ENCODE measurements at places on chromosomes 7 and 10.
A peak's percentile ranks its signal among the peaks of the same experiment; 100 is the strongest.

GRCh38 chr10:62093863-62094291, 174.8 kb downstream of the RTKN2 start:
- no peak for DNase-seq

GRCh38 chr7:113912876-113913275, 5.9 kb downstream of the PPP1R3A start:
- no peak for DNase-seq

- DNase-seq, result no peak
These were observed 271.4 kb downstream of the POM121L12 start for GRCh38 chr7:53306846-53307245.

GRCh38 chr7:108345710-108346336, 110.4 kb downstream of the NRCAM start:
- no peak for DNase-seq

GRCh38 chr7:20598459-20599309, 16.8 kb upstream of the ABCB5 start:
- no peak for DNase-seq

DNA sequence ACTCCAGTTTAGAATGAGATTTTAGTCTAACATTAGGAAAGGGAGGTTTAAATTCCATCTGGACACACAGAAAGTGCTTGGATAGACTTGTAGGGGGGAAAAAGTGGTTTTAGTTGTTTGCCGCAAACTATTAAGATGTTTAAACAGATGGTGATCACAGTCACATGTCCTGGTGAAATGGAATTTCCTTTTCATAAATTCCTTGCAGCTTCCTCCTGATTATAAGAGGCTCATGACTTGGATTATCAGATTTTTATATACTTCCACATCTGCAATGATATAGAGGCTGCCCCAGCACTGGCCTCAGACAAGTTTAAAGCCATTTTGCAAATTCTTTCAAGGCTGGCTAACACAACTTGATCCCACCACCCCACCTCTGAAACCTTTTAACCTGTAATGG, 106.4 kb upstream of the ARMC3 start:
- DNase-seq, result no peak

DNA sequence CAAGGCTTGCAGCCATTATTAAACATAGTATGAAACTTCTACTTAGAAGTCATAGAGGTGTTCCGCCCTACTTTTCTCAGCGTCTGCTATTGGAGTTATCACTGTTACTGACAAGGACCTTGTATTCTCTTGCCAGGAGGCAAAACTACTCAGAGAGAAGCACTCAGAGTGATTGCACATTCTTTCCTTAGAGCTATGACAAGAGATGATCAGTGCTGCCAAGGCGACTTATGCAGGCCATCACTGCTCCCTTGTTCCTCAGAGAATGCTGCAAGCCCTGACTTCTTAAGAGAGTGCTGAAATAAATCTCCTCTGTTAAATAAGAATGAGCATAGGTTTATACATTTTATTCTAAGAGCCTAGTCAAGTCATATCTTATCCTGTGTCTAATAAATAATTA, 534.6 kb upstream of the PHF14 start:
- no peak for DNase-seq

DNA sequence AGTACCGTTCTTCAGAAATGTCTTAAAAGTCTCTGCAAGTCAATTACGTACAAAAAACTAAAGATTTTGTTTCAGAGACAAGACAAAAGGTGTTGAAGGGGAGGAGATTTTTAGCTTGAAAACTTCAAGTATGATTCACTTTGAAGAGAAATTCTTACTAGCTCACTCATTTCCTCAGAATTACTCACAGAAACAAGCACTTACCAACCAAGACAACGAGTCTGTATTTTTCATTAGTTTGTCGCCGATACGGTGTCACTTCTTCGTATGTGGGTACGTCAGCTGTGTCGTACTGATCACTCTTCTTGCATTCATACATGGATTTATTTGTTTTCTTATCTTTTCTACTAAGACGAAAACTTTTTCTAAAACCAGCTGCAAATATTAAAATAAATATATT, 90.6 kb upstream of the ODAD2 start:
- no peak for DNase-seq

DNA sequence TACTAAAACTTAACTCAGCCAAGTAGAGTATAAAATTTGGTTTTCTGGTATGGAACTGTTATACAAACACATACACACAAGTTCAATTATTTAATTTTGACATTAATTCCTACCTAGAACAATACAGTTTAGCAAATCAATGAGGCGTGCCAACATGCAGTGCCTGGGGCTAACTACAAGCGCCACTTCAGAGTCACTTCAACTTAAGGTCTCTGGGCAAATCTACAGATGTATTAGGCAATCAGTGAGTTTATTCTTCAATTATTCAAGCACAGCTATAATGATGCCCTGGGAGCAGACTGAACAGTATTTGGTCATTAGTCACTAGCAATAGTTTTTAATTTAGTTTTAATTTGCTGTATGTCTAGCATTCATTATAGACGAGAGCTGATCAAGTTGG, 51.6 kb downstream of the HIBADH start:
- DNase-seq, result no peak

DNA sequence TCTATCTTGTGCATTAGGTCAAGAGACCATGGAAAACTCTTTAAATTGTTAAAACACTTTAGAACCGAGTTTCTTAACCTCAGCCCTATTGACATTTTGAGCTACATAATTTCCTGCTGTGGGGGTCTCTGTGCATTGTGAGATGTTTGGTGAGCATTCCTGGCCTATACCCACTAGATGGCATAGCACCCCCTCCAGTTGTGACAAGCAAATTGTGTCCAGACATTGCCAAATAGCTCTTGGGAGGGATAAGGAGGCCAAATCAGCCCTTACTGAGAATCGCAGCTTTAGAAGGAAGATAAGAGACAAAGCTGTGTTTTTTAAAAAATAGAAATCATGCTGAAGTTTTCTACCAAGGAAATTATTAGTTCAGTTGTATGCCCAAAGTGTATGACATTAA, 1158.5 kb upstream of the C7orf33 start:
- DNase-seq, result no peak

DNA sequence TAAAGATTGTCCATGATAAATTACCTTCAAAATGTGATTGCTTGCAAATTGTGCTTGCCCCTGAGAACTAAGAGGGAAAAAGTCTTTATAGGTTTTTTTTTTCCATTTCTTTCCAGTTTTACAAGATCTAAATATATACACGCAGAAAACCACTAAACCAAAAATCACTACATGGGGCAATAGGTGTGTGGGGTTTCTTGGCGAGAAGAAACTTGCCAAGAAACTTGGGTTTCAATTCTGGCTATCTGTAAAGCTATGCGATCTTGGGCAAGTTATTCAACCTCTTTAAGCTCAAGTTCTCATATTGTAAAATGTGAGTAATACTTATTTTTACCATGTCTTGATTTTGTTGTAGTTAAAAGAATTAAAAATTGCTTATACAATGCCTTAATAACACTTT, 17.0 kb downstream of the CUBN start:
- DNase-seq, result no peak

- peak; percentile 2 for DNase-seq
These were observed 3.1 kb downstream of the KLLN start for GRCh38 chr10:87860156-87860795.

- DNase-seq, result no peak
These were observed 15.1 kb downstream of the PSAP start for GRCh38 chr10:71835671-71836595.

DNA sequence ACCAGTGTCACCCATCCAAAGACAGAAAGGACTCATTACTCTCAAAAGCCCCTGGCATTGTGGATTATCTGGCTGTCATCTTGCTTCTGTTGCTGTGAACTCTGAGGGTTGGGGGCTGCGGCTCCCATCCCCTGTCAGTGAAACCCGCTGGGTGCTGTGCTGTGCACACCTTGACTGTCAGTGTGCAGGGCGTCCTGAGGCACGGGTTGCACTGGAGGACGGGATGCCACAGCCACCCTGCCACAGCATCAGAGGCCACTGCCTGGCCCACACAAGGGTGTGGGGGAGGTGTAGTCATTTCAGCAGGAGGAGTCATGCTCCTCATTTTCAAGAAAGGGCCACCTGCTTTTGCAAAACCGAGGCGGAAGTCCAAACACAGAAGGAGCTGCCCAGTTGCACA, 245.8 kb downstream of the GLRX3 start:
- DNase-seq, result no peak

- no peak for DNase-seq
These were observed 65.5 kb downstream of the ASB13 start for GRCh38 chr10:5600908-5601307.

DNA sequence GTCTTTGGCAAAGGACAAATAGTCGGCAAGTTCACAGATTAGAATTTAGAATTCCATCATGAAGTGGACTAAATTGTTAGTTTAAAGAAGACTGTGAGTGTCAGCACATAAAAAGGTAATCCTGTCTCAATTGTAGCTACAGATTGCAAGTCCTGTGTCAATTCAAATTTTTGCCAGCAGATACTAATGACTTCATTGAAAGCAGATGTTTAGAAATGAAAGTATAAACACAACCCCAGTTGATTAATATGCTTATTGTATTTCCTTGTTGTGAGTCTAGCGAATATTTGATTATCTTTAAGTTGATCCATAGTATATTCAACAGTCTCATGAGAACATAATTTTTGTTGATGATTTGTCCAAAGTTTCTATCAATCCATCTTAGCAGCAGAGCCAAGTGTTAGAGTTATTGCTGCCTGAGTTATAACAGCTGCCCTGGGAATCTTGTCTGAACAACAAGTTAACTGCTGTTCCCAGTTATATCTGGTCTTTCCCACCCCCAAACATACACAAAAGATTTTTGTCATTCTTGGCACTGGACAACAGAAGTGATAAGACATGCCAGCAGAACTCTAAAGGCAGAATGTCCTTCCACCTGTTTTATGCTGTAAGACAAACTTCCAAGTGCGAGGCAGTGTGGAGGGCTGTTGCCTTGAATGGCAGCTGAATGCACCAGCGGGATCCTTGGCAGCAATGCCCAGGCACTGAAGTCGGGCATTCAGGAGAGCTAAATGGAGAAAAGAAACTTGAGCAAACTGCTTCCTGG, 21.3 kb upstream of the HERPUD2 start:
- no peak for DNase-seq

DNA sequence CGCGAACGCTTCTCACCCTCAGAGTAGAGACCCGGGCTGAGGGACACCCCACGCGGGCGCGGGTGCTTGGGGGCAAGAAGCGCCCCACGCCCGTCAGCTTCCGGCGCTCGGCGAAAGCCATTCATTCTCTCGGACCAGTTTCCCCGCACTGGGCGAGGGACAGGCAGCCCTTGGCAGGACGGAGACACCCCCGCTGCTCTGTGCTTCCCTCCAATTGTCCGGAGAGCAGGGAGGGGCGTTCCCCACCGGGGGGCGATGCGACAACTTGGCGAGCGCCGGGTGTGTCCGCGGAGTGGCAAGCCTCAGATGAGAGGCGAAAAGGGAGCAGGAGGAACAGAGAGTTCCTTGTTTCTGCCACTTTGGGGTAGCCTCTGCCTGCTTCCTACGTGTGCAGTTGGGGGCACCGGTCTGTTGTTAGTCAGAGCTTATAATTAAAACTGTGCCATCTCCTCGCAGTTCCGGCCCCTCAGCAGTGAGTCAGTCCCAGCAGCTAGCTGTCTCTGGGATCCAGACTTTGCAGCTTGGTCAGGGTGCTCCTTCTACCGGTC, 1.7 kb downstream of the GPR158 start:
- DNase-seq, result no peak

- no peak for DNase-seq
These were observed 77.8 kb downstream of the PROSER2 start for GRCh38 chr10:11901036-11901301.

GRCh38 chr7:91784469-91784868, 96.0 kb downstream of the MTERF1 start:
- DNase-seq, result no peak

GRCh38 chr10:17673471-17674061, 29.6 kb downstream of the STAM start:
- DNase-seq, result no peak

DNA sequence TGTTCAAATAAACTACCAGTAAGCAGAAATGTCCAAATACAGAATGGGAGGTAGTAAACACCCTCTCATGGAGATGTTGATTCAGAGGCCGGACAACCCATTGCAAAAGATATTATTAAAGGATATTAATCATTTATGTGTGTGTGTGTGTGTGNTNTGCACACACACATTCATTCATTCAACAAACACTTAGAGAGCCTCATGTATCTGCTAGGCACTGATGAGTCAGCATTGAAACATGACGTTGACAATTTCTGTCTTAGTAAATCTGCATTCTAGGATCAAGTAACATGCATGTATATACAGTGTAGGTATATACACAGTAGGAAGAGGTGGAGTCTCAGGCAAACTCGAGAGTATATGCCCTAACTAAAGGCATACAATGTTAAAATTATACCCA, 187.0 kb downstream of the ZNF365 start:
- no peak for DNase-seq

- no peak for DNase-seq
These were observed 14.6 kb upstream of the MLXIPL start for GRCh38 chr7:73638911-73639310.

GRCh38 chr7:33101906-33102305, 7.3 kb downstream of the RP9 start:
- no peak for DNase-seq

- DNase-seq, result no peak
These were observed 234.5 kb downstream of the AHR start for GRCh38 chr7:17532861-17533404.

DNA sequence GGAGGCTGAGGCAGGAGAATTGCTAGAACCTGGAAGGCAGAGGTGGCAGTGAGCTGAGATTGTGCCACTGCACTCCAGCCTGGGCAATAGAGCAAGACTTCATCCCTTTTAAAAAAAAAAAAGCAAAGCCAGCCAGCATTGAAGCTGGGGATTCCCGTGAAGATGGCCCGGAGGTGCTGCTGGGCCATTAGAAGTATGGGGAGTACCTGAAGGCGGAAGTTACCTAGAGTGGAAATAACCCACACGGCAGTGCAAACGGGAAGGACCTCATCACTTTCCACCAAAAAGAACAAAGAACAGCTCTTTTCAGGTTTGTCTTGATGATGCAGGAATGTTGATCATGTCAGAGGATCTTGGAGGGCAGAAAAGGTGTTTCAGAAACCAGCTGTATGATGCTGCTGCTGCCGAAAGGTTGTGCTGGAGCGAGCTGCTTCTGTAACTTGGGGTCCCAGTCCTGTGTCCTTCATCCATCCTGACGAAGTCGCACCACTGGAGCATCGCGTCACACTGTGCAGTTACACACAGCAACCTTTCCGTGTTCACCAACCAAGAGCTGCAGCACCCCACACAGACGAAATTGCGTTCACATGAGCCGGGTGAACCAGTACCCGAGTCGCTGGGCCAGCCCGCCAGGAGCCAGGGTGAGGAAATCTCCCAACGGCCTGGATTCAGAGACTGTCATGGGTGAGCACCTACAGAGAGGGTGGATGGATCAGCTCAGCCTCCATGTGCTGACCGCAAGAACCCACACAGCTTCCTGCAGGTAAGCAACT, 8.2 kb downstream of the ZFAND2A start:
- DNase-seq, result no peak
